Endothelial cell (in vitro differentiated cells): ENCODE measurements at places on chromosomes 6 and 20.

DNA sequence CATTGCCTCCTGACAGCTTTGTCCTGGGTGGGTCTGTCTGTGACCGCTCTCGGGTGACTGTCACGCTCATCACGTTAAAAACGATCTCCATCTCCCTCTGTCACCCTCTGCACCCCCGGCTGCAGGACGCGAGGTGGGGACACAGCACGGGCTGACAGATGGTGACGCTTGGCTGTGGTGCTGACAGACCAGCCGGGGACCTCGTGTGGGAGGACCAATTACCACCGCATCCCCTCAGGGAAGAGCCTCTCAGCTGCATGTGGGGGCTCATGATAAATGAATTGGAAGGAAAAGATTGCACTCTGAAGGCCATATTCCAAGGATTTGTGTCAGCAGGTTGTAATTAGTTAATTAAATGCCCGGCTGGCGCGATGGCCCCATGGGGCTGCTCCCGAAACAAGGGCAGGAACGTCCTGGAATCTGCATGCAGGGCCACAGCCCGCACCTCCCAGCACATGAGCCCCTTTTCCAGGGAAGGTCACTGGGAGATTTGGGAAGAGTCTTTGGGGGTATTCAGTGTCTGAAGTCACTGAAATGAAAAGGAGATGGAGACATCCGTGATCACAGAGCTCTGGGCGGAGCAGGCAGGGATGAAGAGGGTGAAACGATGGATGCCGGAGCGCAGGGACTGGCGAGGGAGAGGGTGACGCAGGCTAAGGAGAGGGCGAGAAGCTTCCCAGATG lies 87.1 kb downstream of the ERMARD start:
- DNase-seq: peak; percentile 2

GRCh38 chr6:26520237-26520849 lies 17.8 kb upstream of the HMGN4 start:
- DNase-seq: no peak

DNA sequence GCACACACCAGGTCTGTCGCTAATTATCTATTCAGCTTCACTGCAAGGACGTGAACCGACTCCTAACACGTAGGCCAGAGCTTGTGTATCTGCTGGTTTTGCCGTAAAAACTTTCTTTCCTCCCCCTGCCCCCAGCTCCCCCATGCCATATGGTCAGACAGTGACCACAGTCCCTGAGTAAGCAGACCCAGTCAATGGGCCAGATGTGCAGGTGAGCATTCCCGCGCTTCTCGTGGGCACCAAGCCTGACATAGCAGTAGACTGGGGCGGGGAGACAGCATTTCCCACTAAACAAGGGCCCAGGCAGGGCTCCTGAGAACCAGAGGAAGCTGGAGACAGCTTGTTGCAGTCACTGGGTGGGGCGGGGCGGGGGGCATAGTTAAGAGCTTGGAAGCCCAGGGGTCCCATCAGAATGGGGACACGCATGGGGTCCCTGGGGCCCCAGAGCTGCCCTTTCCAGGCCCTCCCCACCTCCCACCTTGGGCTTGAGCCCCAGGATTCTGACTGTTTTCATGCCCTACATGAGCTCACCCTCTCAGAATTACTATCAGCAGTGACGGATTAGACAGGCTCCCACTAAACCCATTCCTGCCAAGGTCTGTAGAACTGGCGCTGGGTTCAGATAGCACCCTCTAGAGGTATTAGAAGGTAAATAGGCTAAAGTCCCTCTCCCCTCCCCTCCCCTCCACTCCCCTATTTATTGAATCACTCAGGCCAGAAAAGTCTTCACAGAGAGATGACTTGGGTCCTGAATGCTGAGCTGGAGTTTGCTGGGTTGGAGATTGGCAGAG lies 51.8 kb downstream of the CDH26 start:
- no peak for DNase-seq

- no peak for DNase-seq
These were observed 10.9 kb upstream of the ERVFRD-1 start for GRCh38 chr6:11122380-11122779.

- peak; percentile 23 for DNase-seq
These were observed 2.2 kb upstream of the STXBP5 start for GRCh38 chr6:147201885-147202515.

GRCh38 chr6:70338775-70339174 lies 35.9 kb upstream of the COL9A1 start:
- DNase-seq: no peak
